ENCODE measurements at places on chromosomes 3 and 15.

DNA sequence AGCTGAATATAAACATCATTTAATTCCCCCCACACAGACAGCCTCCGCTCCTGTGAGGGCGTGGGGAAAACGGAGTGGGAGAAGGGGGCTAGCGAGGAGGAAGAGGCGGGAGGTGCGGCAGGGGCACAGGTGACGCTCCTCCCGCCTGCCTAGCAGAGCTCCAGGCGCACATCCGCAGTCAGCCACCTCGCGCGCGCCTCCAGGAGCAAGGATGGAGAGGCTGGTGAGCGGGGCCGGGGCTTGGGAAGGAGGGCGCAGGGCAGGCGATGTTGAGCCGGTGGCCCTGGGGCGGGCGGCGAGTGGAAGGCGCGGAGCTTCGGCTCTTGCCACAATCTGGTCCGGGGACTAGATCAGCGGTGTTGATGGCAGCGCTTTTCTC, at the start of gene CD200:
Gene CD200 (plus strand): TSS at position 155 of the 379 bp plus-strand sequence. CDS start 57 bp downstream, at position 212.
- peak; percentile 30 for DNase-seq

- DNase-seq: no peak
These were observed 7.5 kb downstream of the GOLIM4 start for GRCh38 chr3:168088106-168088720.

DNA sequence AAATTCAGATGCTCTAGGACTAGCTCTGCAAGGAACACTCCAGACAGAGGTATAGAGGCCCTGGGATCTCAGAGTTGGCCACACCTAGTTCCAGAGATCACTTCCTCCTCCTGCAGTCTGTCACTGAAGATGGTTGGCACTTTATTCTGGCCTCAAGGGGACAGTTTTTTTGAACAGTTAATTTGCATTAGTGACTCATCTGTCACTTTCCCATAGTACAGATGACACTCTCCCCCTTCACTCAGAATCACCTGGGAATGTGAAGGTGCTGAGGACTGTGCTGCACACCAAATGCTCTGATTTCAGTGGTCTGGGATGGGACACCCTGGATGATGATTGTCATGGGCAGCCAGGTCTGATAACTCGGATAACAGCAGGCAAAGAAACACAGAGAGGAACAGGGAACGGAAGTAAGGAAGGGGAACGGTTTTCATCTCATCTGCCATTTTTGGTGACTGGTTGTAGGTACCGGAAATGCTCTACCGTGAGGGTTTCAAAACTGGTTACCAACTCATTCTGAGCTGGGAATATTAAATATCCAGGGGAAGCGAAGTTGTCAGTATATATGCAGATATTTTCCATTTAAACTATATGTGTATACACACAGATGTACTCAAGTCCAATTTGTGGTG, 232.5 kb upstream of the ST8SIA2 start:
- DNase-seq: no peak

- DNase-seq: no peak
These were observed 195.7 kb downstream of the ZIC4 start for GRCh38 chr3:147210676-147211075.
